Large intestine (tissue), 12 donors: ENCODE measurements at places on chromosomes 1 and 21.

- DNase-seq = no peak
- peak overlapping the region; percentile 60 for H3K4me3 ChIP-seq
- peaks cover 6% of the 10 kb centered on the region for H3K4me1 ChIP-seq
- H3K36me3 ChIP-seq = no peaks in the 10 kb centered on the region
- H3K27me3 ChIP-seq = peaks cover 14% of the 10 kb centered on the region
These were observed 54.2 kb upstream of the DNAJC6 start for GRCh38 chr1:65255035-65255655.

- no peak overlapping the region for H3K4me3 ChIP-seq
- H3K27ac ChIP-seq = no peak overlapping the region
- DNase-seq = no peak
These were observed 416.1 kb downstream of the MRPL39 start for GRCh38 chr21:25191141-25191540.

DNA sequence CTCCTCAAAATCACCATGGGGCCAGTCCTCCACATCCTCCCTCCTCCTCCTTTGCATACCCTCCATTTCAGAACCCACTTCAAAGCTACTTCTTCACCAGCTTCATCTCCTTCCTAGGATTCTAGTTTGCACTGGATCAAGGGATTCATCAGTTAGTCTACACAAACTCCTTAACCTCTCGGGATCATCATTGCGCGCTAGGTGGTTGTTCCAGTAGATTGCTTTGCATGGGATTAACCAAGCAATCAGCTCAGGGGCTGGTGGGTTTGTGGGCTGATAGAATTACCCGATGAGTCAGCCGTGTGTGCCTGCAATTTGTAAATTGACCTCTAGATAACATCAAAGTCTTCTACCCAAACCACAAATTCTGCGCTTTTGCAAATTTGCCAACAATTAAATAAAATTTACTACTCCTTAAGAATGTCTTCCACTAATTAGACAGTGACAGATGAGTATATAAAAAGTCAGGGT is 7.7 kb downstream of the KANK4 start:
- no peaks in the 10 kb centered on the region for H3K27me3 ChIP-seq
- H3K27ac ChIP-seq = no peak overlapping the region
- no peak for DNase-seq
- no peaks in the 10 kb centered on the region for H3K4me1 ChIP-seq
- no peaks in the 10 kb centered on the region for H3K36me3 ChIP-seq

DNA sequence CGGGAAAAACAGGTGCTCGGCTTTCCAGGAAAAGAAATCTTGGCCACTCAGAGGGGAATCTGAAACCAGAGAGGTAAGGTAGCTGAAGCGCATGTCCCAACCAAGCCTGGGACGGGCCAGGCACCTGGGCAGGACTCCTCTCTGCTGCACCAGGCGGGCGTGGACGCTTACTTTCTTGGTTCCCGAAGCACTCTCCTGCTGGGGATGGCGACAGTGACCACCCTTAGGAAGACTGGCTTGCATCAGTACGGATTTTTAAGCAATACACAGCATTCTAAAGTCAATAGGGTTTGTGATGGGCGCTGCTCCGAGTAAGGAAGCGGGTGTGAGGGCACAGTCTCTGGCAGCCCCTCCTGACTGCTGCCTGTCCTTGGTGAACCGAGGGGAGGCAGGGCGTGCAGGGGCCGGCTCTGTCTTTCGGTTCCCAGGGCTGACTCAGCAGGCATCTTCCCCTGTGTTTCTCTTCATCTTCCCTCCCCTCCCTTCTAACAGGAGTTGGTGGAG is 74.9 kb upstream of the ANGPTL1 start:
- H3K27me3 ChIP-seq = no peaks in the 10 kb centered on the region
- no peak overlapping the region for H3K4me3 ChIP-seq
- no peaks in the 10 kb centered on the region for H3K36me3 ChIP-seq
- H3K27ac ChIP-seq = no peak overlapping the region
- DNase-seq = no peak

DNA sequence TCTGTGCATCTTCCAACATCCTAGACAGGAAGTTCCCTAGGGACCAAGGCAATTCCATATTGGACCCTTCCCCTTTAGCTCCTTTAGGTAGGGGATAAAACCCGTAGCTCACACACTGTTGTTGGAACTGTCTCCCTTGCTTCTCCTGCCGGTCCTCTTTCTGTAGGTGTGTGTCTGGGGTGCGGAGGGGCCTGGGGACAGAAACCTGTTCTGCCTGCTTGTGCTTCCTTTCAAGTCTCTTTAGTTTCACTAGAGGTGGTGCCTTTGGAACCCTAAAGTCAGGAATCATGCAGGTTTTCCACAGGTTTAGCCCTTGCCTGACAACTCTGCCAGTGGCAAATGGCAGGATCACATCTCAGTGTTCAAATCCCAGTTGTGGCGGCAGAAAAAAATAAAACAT is 74.6 kb upstream of the PTGFRN start:
- no peak for DNase-seq
- no peaks in the 10 kb centered on the region for H3K27me3 ChIP-seq
- peaks cover 15% of the 10 kb centered on the region for H3K4me1 ChIP-seq
- H3K27ac ChIP-seq = no peak overlapping the region

DNA sequence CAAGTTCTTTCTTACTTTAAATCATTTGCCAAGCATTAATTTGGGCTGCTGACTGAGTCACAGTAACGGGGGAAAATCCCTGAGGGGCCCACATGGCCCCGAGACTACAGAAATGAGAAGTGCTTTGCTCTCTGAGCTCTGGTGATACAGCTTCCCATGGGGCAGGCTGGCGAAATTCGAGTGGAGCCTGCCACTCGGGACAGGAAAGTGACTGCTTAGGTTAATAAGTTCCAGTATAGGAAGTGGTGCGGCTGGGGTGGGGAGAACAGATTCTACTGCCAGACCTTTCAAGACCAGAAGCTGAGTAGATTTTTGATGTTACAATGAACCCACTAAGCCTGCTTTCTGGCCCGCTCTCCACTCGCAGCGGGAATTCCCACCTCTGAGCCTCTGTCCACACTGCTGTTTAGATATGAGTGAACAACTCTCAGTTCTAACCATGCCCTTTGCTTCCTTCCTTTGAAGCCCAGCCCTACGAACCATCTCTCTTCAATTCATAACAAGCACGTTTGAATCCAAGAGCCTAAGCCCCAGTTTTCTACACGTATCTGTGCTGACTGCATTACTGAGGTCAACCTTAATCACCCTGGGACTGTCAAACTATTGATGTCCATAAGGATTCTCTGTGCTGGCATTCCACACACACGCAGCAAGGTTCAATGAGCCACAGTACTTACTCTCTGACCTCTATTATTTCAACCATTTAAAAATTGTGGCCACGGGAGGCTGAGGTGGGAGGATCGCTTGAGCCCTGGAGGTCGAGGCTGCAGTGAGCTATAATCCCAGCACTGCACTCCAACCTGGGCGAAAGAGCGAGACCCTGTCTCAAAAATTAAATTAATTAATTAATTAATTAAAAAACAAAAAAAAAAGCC is 9.6 kb downstream of the ZBTB17 start:
- H3K27ac ChIP-seq = no peak overlapping the region
- no peaks in the 10 kb centered on the region for H3K4me1 ChIP-seq
- no peak overlapping the region for H3K4me3 ChIP-seq
- no peak for DNase-seq
- H3K36me3 ChIP-seq = peaks cover 26% of the 10 kb centered on the region

- no peaks in the 10 kb centered on the region for H3K27me3 ChIP-seq
- no peak overlapping the region for H3K4me3 ChIP-seq
- H3K4me1 ChIP-seq = no peaks in the 10 kb centered on the region
- H3K27ac ChIP-seq = no peak overlapping the region
- DNase-seq = no peak
- H3K36me3 ChIP-seq = peaks cover 8% of the 10 kb centered on the region
These were observed 13.3 kb downstream of the ARHGEF19 start for GRCh38 chr1:16199157-16199501.

GRCh38 chr1:27690183-27690582 is 18.2 kb upstream of the IFI6 start:
- H3K27ac ChIP-seq = no peak overlapping the region
- no peak for DNase-seq
- no peak overlapping the region for H3K4me3 ChIP-seq
- H3K36me3 ChIP-seq = no peaks in the 10 kb centered on the region

GRCh38 chr21:20856926-20857325 is 141.3 kb upstream of the NCAM2 start:
- no peak overlapping the region for H3K4me3 ChIP-seq
- no peak for DNase-seq
- H3K27me3 ChIP-seq = no peaks in the 10 kb centered on the region
- no peaks in the 10 kb centered on the region for H3K4me1 ChIP-seq

DNA sequence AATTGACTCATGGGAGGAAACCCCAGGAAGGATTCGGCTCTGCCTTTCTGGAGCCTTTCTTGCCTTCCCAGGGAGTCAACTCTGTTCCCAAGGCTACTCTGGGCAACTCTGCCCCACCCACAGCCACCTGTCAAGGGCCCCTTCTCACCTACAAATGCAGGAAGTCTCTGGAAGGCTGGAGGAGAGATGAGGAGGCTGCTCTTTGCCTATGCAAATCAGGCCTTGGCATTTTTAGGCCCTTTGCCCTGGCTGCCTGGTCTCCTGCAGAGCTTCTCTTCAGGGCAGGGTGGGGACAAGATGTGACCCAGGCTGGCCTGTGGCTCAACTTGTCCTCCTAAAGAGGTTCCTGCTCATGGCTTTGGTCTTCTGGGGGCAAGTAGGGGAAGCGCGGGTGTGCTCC is 5.4 kb downstream of the SLC6A9 start:
- H3K27ac ChIP-seq = peak overlapping the region; percentile 48
- peak; percentile 61 for DNase-seq
- H3K4me1 ChIP-seq = peaks cover 21% of the 10 kb centered on the region
- peaks cover 3% of the 10 kb centered on the region for H3K36me3 ChIP-seq
- H3K27me3 ChIP-seq = no peaks in the 10 kb centered on the region

GRCh38 chr1:40232444-40232843 is 15.3 kb upstream of the TMCO2 start:
- DNase-seq = no peak
- H3K27ac ChIP-seq = no peak overlapping the region
- H3K4me1 ChIP-seq = no peaks in the 10 kb centered on the region
- no peak overlapping the region for H3K4me3 ChIP-seq
- H3K36me3 ChIP-seq = peaks cover 40% of the 10 kb centered on the region
- H3K27me3 ChIP-seq = no peaks in the 10 kb centered on the region

- no peaks in the 10 kb centered on the region for H3K36me3 ChIP-seq
- no peak overlapping the region for H3K4me3 ChIP-seq
- H3K4me1 ChIP-seq = no peaks in the 10 kb centered on the region
- no peaks in the 10 kb centered on the region for H3K27me3 ChIP-seq
- no peak overlapping the region for H3K27ac ChIP-seq
- no peak for DNase-seq
These were observed 96.5 kb upstream of the BTG3 start for GRCh38 chr21:17709266-17709611.

DNA sequence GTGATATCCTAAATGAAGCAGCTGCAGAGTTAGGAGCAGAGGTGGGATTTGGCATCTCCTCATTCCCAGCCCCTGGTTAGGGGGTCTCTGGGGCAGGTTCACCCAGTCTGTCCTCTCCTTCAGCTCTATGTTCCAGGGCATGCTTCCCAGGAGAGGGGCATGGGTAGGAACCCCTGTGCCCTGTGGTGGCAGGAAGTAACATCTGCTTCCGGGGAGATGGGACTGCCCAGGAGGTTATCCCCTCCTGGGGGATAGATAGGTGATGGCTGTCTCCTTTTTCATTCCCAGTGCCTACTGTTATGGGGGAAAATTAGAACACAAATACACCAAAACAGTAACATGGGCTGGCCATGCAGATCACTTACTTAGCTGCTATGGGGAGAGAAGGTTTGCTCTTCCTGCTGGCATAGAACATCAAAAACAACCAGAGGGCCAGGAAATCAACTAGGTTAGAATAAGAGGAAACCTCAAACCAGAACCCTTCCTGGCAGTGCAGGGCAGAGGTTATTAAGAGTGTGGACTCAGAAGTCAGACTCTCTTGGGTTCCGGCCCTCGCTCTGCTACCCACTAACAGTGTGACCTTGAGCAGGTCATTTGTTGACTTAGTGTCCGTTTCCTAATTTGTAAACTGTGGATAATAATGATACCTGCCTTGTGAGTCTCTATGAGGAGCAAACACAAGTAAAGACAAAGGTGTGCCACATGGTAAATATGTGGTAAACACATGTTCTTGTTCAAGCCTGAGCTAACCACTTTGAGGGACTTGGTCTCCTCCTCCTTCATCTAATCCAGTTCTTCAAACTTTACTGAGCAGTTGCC is 157.8 kb upstream of the JUN start:
- no peak for DNase-seq
- peaks cover 5% of the 10 kb centered on the region for H3K4me1 ChIP-seq
- H3K4me3 ChIP-seq = no peak overlapping the region
- no peaks in the 10 kb centered on the region for H3K36me3 ChIP-seq

- no peak overlapping the region for H3K27ac ChIP-seq
- H3K36me3 ChIP-seq = peaks cover 33% of the 10 kb centered on the region
- no peaks in the 10 kb centered on the region for H3K4me1 ChIP-seq
- peak; percentile 53 for DNase-seq
- no peak overlapping the region for H3K4me3 ChIP-seq
These were observed 12.2 kb downstream of the KIAA0319L start for GRCh38 chr1:35544976-35545375.

- no peak for DNase-seq
- H3K36me3 ChIP-seq = peaks cover 81% of the 10 kb centered on the region
- H3K4me1 ChIP-seq = no peaks in the 10 kb centered on the region
- H3K27ac ChIP-seq = no peak overlapping the region
These were observed 46.9 kb downstream of the S100B start for GRCh38 chr21:46557919-46558392.

DNA sequence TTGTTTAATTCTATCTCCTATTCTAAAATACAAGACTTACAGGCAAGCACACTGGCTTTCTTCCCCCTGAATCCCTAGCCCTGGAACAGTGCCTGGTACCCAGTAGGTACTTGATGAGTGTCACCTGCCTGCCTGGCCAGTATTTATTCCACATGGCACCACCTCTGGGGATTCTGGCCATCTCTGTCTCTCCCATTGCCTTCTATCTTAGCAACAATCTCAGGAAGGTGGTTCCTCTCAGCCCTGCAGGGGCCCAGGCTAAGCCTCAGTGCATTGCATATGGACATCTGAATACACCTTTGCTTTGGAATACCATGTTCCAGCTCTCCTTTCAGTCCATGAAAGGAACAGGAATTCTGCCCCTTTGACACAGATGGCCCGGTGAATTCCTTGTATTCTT is 81.0 kb downstream of the HIVEP3 start:
- H3K4me1 ChIP-seq = no peaks in the 10 kb centered on the region
- H3K27me3 ChIP-seq = peaks cover 10% of the 10 kb centered on the region
- no peak for DNase-seq
- H3K4me3 ChIP-seq = no peak overlapping the region
- H3K36me3 ChIP-seq = no peaks in the 10 kb centered on the region

GRCh38 chr1:116001739-116002487 is 25.6 kb downstream of the SLC22A15 start:
- no peak overlapping the region for H3K4me3 ChIP-seq
- no peak overlapping the region for H3K27ac ChIP-seq
- no peaks in the 10 kb centered on the region for H3K4me1 ChIP-seq
- no peaks in the 10 kb centered on the region for H3K36me3 ChIP-seq
- H3K27me3 ChIP-seq = peaks cover 2% of the 10 kb centered on the region

GRCh38 chr1:46334030-46334384 is 6.6 kb upstream of the NSUN4 start:
- H3K27me3 ChIP-seq = no peaks in the 10 kb centered on the region
- H3K36me3 ChIP-seq = no peaks in the 10 kb centered on the region
- DNase-seq = no peak
- peaks cover 5% of the 10 kb centered on the region for H3K4me1 ChIP-seq
